ENCODE measurements at places on chromosomes 3 and 15.

- DNase-seq, result no peak
These were observed 82.9 kb downstream of the ST6GAL1 start for GRCh38 chr3:187013159-187013716.

GRCh38 chr3:75176937-75177336 is 487.2 kb upstream of the FRG2C start:
- DNase-seq, result no peak

DNA sequence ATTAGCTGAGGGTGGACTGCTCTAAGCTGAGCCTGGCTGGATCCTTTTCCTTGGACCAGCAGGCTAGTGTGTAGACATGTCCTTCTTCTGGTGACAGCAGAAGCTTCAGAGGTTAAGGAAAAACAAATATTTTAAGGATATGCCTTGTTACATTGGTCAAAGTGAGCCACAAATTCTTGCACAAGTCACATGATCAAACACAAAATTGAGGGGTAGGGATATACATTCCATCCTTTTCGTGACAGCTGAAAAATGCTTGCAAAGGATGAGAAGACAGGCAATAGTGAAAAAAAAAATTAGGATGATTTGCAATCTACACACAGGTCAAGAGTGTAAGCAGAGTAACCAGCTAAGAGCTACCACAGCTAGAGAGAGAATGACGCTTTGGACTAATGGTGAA is 21.1 kb upstream of the OXTR start:
- no peak for DNase-seq

GRCh38 chr3:20924646-20925385 is 738.8 kb upstream of the SGO1 start:
- no peak for DNase-seq

DNA sequence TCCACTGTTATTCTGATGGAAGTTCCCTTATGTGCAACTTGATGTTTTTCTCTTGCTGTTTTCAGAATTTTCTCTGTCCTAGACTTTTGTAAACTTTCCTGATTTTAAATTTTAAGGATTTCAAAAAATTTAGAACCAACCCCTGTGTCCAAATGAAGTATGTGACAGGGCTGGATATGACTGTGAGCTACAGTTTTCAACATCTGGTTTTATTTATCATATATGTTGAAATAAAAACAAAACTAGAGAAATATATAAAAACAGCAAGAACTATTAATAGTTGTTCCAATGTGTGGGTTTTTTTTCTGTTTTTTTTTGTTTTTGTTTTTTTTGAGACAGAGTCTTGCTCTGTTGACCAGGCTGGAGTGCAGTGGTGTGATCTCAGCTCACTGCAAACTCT is 47.4 kb upstream of the PSMD6 start:
- DNase-seq, result no peak

- DNase-seq, result no peak
These were observed 306.2 kb upstream of the ATP11B start for GRCh38 chr3:182487143-182487542.

DNA sequence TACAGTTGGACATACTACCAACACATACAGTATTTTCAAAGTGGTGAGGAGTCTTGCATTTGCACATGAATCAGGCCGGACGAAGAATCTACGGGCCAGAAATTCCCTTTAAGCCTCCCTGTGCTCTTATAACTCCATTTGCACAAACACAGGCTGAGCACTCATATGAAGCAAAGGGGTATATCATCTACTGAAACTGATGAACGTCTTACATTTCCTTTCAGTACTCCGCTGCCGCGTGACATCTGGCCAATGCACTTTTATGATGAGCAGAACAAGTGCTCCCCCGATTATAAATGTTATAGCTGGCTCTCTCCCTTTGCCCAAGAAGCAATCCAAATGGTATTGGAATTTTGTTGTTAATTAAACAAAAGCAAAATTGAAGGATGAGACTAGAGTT is 110.3 kb upstream of the ICE2 start:
- DNase-seq, result no peak

GRCh38 chr3:154307363-154307762 is 16.9 kb downstream of the DHX36 start:
- DNase-seq, result no peak

- no peak for DNase-seq
These were observed 3.1 kb upstream of the PLA2G4F start for GRCh38 chr15:42159381-42160015.

GRCh38 chr15:40582726-40583246 is 11.3 kb upstream of the KNL1 start:
- no peak for DNase-seq

DNA sequence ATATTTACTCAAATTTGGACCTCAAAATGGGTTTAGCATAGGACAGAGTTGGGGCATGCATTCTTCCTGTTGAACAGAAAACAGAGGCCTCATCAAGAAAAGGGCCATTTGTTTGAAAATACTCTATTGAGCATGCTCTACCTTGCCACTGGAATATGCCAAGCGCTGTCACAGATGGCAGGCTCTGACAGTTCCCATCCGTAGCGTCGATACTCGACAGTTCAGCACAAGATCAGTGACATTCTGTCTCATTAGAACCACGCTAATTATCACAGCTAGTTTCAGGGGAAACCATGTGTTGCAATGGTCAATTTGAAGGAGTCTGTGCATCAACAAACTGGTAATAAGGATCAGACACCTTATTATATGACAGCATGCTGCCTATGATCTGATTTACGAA is 54.5 kb downstream of the SATB1 start:
- no peak for DNase-seq

- no peak for DNase-seq
These were observed 44.9 kb upstream of the PLXNA1 start for GRCh38 chr3:126937973-126938372.

DNA sequence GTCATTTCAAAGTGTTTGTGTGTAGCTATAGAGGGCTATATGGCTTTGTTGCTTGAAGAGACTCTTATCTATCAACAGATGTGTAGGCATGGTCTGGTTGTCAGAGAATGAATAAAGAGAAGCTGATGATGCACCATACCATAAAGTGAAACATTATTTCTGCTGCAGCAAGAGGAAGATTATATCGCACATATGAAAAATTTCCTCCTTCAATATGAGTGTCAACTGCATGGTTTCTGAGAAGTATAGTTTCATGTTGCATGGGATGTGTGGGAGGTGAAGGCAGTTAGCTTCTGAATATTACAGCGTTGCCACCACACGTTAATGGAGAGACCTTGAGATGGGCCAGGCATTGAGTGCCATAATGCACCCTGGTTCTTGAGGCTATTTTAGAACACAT is 217.9 kb downstream of the SATB1 start:
- DNase-seq, result no peak

DNA sequence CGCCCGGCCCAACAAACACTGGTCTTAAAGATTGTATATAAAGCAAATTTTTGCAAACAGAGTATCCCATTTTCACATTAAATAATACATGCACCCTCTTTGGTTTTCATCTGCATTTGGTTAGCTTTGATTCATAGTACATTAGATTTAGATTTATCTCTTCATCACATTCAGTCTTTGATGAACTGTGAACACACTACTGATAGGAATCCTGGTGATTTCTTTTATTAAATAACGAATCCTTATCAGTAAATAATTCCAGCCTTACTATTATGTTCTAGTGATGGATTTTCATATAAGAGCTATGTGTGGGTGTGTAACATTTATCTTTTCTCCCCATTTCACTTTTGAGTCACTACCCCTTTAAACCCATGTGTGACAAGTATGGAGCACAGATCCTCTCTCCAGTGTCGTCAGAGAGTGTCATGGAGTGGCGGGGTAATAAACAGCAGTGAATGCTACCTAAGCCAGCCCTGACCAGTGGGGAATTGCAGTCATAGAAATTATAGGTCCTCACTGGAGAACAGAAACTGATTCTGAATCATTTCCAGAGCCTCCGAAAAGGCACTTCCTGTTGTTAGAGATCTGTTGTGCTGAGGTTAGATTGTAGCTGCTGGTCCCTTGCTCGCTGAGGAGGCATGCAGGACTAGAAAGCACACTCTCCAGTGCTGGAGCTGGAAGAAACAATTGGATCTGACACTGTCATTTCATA is 22.0 kb downstream of the SLC7A14 start:
- no peak for DNase-seq

- DNase-seq, result no peak
These were observed 125.0 kb upstream of the TRIM42 start for GRCh38 chr3:140552898-140553297.

DNA sequence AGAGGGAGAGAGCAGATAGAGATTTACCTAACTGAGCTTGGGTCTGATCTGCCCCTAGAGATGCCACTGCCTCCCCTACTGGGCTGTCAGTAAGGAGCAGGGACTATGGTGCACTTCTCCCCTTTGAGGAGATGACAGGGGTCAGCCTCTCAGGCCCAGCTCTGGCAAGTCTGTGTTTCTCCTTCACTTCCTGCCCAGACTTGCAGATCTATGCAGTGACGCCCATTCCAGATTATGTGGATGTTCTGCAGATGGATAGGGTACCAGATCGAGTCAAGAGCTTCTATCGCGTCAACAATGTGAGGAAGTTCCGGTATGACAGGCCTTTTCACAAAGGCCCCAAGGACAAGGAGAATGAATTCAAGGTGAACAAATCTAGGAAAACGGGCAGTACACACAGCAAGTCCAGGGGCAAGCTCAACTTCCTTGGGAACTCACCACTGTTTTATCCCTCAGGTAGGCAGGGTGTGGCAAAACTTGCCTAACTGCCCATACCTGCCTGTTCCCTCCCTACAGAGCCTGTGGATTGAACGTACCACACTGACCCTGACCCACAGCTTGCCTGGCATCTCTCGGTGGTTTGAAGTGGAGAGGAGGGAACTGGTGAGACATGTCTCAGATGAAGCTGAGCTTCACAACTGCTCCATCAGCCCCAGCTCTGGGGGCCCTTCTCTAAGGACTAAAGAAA is 29.1 kb upstream of the MANF start:
- no peak for DNase-seq

DNA sequence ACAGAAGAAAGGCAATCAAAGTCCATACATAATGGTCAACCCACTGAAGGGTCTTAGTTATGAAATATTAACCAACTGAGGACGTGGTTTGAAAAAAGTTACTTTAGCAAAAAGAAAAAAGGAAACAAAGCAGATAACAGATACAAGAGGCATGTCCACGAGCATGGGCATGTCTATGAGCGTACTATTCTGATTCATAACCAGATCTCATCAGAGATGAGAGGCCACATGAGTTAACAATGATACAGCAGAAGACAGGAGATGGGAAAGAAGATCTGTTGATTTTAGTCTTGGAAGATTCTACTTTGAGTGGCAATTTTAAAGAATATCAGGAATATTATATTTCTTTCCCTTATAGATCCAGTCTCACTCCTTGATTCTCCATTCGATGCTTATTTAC is 262.9 kb upstream of the SLITRK3 start:
- no peak for DNase-seq

DNA sequence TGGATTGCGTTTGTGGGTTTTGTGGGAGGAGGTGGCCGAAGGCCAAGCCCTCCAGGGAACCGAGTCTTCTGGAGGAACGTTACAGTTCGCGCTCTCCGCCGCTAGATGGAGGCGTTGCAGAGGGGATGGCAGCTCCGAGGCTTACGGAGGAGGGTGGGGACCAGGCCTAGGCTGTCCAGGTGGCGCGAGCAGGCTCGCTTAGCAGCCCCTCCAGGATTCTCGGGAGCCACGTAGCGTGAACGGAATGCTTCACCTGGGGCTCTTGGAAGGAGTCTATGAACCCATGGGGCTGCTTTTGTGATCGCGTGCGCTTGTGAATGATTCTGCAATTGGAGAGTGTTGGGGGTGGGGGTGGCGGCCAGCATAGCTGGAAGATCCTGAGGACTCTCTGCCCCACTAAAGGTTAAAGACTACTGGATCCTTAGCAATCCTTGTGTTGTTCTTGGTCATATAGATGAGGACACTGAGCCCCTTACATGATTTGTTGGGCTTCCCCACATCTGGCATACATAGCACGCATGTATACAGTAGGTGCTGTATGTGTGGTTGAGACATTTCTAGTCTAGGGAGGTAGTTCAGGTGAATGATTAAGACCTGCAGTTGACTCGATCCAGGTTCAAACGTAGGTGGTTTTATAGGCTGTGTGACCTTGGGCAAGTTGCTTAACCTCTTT is 25.7 kb downstream of the FAM3D start:
- DNase-seq, result no peak

- no peak for DNase-seq
These were observed 316.2 kb upstream of the THRB start for GRCh38 chr3:24810881-24811280.

DNA sequence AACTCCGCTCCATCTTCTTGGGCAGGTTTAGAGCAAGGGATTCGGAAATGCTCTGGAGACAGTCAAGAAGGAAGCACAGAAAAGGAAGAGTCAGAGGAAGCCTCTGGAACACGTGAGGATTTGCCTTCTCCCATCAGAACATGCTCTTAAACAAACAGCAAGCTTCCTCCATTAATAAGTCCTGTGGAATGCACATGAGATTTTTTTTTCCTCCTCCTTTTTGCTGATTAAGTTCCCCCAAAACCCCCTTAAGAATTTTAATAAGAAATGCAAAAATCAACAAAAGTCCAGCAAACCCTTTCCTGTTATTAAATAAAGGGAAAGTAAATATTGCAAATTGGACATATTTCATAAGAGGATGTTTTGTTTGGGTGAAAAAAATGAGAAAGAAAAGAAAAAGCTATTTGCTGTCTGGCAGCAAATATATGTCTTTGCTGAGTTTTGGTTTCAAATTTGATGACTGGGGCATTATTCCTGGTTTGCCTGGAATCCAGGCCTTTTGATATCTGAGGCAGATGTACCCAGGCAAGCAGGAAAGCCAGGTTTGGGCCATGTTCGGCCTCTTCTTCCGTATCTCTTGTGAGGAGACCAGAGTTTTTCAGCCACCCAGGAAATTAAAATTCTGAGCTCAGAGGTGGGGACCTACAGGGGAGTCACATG is 7.9 kb upstream of the TSEN2 start:
- DNase-seq, result no peak

GRCh38 chr15:84616235-84616634 is 15.4 kb downstream of the ZSCAN2 start:
- DNase-seq, result no peak

GRCh38 chr3:14152233-14152962 is 26.0 kb downstream of the XPC start:
- no peak for DNase-seq

DNA sequence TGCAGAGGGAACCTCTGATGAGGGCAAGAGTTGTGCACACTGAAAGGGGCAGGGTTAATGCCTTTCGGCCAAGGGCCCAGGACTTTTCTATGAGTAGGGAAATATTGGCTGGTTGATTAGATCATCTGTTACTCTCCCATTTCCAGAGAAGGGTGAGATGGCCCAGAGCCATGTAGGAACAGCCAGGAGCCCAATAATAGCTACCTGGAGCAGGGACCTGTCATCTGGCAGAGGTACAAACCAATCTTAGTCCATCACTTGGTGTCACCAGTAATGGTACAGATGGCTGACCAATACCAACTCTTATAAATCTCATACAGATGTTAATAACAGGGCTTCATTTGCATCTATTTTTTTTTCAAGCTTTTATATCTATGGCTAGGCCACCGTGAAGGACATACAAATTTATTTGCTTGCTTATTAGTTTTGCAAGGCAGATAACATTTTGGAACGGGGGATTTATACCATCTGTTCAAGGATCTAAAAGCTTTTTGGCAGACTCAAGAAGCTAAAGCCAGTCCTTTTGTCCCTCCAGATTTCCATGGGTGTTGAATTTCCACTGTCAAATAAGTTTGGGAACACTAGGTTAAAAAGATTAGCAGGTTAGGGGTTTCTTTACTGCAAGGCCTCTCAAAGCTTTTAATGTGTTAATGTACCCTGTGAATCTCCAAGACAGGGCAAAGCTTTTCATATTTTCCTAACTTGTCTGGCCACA is 79.3 kb downstream of the TNIK start:
- no peak for DNase-seq

GRCh38 chr3:17431004-17431403 is 311.4 kb downstream of the TBC1D5 start:
- no peak for DNase-seq

Data from KG1 (cell line).